BJ (cell line): ENCODE measurements at places on chromosomes 12 and 14.

GRCh38 chr14:98728024-98728423 is 544.0 kb downstream of the BCL11B start:
- DNase-seq, result no peak

DNA sequence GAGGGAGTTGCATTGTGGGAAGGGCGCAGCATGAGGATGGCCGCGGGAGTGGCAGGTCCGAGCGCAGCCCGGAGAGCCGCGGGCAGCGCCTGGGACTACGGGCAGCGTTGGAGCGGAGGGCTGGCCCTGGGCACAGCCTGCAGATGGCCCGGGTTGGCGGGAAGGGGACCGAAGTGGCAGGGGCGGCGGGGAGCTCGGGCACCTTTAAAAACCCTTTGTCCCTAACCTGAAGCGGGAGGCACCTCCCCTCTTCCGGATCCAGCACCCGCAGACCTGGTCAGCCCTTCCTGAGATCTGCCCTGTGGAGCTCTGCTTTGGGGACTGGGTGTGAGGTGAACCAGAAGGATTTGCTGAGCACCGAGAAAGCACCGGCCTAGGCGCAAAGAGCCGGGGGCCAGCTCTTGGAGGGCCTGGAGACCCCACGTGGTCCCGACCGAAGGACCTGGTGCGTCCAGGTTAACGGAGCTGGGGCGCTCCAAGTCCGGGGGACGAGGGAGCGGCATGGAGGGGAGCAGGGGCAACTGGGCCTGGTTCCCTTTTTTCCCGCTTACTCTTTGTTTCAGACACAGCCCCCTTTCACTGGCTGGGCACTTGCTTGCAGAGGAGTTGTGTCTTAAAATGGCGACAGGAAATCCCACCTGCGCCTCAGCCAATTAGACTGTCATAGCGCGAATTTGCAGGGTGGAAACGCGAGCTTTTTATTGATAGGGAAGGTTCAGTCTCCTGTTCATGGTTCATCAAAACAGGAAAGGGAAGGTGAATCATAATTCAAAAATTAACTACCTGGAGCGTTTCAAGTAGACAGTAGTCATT is 792 bp upstream of the SLC38A1 start:
- DNase-seq, result no peak

- DNase-seq, result no peak
Measured at GRCh38 chr12:98355322-98355721, 160.1 kb upstream of the TMPO start.

DNA sequence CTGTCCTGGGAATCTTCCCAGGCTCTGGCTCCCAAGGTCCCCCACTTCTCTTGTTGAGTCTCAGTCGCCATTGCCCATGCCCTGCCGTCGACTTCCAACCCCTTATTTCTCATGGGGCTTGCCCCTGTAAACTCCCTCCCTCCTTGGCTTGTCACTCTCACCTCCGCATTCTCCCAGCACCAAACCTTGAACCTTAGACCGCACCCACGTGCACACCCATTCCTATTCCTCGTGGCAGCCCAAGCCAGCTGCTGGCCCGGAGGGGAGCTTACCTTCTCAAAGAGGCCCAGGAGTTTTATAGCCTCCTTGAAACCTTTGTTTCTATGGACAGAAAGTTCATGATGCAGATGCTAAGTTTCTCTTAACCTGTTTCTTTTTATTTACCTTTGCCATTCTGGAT is 4.6 kb downstream of the JDP2 start:
- DNase-seq, result no peak

DNA sequence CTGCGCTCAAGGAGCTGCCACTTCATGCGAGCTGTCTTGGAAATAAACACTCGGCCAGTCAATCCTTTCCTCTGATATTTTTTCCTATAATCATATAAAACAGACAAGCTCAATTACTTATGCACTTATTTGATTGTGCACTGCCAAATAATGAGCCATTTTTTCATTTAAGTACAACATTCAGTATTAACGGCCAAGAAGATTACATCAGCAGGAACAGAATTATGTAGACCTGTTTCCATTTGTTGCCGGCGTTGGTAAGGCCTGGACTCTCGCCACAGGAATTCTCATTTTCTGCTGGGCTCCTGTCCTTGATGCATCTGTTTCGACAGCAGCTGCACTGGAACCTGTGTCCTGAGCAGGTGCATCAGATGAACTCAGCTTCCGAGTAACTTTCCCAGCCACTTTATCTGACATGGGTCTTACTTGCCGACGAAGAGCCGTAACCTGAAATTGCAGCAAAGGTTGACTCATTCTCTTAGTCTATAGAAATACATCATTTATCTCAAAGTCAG is 110.2 kb downstream of the KIF21A start:
- no peak for DNase-seq

DNA sequence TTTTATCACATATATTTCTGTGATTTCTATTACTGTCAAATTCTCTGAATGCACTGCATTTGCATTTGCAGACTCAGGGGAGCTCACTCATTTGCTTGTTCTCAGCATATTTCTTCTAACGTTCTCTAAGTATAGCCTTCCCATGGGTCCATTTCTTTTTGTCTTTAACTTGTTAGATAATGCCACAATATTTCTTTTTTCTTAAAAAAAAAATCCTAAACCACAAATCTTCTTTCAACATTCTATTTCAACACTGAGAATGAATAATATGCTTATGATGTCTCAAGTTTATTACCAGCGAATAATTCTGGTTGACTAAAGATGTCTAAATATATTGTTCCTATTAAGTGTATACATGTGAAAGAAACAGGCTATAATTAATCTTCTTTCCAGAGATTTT is 200.2 kb downstream of the ANO6 start:
- no peak for DNase-seq

DNA sequence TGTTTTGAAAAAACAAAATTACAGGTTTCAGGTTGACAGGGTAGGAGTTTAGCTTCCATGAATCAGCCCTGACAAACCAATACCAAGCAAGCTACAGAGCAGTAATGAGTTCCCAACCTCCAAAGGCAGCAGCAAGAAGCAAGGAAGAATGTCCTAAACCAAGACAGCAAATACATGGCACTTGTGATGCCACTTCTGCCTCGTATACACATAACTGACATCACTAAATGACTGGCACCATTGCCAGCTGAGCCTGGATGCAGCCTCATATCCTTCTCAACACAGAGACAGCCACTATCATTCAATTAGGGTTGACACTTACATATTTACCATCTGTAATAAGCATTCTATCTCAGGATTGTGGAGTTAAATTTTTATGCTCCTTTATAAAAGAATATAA is 35.0 kb upstream of the MDM1 start:
- DNase-seq, result no peak

- DNase-seq, result no peak
Measured at GRCh38 chr14:65453807-65454480, 41.4 kb downstream of the FUT8 start.
